NCI-H526 treated with DMSO at 0.1 percent for 48 hours (cell line): ENCODE measurements at places on chromosomes 6 and 20.

GRCh38 chr6:164408868-164409267 lies 900.5 kb downstream of the C6orf118 start:
- no peak for DNase-seq

GRCh38 chr20:38931984-38932383 lies 5.8 kb downstream of the FAM83D start:
- DNase-seq, result no peak

DNA sequence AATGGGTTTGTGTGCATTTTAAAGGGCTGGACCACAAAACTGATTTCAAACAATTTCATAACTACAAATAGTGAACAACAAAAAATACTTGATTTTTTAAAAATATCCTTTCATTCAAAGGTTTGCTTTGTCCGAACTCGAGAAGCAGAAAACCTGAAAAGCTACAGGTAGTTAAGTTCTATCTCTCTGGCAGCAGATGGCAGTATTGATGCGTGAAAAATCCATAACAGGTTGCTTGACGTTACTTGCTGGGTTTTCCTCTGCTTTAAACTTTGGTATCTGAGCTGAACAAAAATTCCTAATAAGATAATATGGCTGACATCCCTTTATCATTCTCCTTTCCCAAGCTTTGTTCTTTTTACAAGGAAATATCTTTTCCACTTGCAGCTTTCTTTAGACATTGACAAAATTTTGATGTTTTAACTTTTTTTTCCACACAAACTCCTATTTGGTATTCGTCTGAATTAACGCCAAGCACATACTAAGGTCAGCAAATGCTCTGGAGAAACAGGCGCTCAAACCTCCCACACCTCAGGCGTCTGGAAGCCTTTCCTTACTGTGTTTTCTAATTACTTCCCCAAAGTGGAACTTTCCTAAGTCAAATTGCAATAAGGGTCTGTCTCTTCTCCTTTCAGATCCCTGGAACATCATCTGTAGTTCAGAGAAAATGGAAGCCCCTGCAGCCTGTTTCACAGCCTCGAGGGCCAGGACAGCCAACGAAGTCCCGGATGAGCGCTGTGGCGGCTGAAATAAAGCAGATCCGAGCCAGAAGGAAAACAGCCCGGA lies 50.3 kb upstream of the GFRAL start:
- DNase-seq, result peak; percentile 31

- DNase-seq, result no peak
These were observed 203.2 kb upstream of the SMLR1 start for GRCh38 chr6:130624046-130624445.

DNA sequence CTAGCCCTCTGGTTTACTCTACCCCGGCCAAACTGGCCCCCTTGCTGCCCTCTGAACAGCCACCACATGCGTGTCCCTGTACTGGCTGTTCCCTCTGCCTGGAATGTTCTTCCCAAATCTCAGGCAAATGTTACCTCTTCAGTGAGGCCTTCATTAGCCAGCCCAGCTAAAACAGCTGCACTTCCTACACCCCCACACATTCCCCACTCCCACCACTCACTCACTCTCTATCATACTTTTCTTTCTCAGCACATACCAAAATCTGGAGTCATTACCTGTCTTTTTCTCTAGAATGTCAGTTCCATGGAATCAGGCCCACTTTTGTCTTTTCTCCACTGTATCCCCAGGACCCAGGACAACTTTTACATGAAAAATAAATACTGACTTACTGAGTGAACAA lies 401.2 kb upstream of the SULF2 start:
- no peak for DNase-seq

DNA sequence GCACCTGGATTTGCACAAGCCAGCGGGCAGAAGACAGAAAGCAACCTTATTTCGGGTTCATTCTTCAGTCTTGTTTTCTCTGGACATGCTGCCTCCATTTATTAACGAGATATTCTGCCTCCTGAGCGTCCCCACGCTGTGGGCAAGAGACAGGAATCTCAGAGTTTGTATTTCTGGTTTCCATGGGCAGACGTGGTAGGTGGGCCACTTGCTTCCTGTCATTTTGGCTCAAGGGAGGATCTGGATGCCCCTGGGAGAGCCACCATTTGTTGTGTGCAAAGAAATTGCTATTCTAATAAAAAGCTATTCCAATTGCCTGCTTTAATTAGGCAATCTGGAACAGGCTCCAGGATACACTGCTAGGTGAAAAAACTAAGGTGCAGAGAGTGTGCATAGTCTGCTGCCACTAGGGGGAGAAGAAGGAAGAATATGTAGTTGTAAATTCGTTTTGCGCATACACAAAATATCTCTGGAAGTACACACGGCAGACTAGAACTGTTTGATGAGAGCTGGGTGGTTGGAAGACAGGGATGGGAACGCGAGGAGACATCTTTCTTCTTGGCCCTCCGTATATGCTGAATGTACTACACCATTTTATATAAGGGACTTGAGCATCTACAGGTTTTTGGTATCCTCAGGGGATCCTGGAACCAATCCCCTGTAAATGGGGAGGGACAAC lies 30.1 kb upstream of the SLC16A10 start:
- peak; percentile 70 for DNase-seq

DNA sequence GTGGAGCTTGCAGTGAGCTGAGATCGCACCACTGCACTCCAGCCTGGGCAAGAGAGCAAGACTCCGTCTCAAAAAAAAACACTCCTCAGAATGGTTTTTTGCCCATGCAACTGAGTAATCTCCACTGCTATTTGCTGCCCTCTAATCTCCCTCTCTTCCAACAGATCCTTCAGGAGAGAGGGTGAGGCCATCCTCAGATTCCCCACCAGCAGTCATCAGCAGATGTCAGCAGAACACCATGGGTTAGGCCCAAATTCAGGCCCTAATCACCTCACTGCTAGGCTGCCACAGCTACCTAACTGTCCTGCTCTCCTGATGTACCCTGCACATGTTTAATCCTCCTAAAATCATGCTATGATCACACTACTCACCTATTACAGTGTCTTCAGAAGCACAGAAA lies 63.2 kb upstream of the BEND6 start:
- no peak for DNase-seq

DNA sequence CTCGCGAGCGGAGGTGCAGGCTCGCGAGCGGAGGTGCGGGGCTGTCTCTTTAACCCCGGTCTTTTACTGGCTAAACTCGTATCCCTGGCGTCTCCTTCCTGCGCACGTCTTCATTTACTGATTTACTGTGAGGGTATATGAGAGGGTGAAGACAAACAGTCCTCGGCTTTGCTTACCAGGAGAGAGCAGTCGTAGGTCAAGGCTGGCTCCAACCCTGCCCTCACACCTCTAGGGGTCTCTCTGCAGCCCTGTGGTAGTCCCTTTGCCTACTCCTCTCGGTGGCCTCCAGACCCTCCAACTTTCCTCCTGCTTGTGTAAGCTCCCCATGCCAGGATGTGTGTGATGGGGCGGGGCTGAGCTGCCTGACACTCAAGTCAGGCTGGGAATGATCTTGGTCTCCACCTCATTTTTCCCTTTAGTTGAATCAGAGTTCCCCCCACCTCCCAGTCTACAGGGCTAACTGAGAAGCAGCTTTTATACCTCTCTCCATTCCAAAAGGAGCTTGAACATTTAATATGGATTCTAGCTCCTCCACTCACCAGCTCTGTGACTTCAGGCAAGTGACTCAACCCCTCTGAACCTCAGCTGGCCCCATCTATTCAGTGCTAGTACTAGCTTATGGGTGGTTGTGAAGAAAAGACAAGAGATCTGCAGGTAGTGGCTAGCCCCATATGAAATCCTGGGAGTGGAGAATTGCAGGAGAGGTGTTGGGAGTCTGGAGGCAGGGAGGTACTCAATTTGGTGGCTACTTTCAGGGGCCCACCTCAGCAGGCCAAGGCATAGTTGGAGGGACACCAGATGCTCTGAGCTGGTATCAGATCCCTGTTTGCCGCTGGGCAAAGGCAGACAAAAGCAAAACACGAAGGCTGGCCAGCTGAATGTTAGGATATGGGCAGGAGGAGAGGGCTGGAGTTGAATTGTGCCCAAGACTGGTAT lies 902 bp downstream of the SLC29A1 start:
- DNase-seq, result no peak

DNA sequence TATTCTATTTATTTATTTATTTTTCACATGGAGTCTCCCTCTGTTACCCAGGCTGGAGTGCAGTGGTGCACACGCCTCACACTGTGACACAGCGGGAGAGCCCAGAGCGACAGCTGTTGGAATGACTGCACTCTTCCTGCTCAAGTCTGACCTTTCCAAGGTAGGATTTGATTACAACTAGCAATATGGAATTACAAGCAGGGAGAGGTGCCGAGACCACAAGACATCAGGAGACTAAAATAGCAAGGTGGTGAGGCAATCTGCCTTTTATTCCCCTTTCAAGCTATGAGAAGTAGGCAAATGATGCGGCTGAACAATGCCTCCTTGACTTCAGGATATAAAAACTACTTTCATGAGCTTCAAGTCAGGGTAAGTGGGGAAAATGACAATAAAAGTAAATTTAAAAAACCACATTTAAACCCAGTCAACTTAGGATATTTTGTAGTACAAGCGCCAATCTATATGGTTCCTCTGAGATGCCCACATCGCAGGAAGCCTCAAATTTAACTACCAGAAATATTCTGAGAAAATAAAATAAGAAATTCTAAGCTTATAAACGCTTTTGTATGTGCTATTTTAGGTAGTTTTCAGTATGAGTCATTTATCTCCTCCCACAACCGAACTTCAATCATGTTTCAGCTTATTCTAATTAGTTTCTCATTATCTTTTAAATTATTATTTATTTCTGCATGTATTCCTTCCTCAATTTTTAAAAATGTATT lies 146.9 kb upstream of the SGK1 start:
- peak; percentile 16 for DNase-seq

- no peak for DNase-seq
These were observed 36.7 kb downstream of the EBF4 start for GRCh38 chr20:2729251-2729713.

DNA sequence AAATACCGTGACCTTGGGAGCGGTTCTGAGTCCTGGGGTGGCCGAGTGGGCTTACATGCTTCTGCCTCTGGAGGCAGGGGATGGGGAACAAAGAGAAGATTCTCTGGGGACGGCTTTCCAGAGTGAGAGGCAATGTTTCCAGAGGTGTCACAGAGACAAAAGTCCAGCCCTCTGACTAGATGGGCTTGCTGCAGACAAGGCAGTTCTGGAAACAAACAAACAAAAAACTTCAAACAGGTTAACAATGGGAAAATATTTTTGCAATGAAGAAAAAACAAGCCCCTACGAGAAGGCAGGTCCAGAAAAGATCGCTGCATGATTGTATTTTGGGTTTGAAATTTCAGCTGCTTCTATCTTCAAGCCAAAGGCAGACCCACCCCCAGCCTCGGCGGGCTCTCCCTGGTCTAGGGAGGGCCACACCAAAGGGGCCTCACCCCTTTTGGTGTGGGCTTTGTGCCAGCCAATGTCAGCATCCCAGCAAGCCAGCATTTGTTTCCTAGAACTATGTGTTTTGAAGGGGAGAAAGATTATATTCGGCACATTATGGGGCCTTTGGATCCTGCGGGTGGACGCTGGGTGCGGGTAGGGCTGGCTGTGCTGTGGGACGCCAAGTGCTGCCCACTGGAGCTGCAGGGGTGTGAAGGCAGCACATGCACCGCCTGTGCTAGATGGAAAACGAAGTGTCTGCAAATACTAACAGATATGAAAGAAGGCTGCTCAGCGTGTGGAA lies 42.9 kb downstream of the RIOK1 start:
- DNase-seq, result no peak

GRCh38 chr20:38073307-38074071 lies 39.9 kb downstream of the RPRD1B start:
- no peak for DNase-seq

- peak; percentile 93 for DNase-seq
These were observed 215.2 kb upstream of the ZNF184 start for GRCh38 chr6:27688014-27688586.

DNA sequence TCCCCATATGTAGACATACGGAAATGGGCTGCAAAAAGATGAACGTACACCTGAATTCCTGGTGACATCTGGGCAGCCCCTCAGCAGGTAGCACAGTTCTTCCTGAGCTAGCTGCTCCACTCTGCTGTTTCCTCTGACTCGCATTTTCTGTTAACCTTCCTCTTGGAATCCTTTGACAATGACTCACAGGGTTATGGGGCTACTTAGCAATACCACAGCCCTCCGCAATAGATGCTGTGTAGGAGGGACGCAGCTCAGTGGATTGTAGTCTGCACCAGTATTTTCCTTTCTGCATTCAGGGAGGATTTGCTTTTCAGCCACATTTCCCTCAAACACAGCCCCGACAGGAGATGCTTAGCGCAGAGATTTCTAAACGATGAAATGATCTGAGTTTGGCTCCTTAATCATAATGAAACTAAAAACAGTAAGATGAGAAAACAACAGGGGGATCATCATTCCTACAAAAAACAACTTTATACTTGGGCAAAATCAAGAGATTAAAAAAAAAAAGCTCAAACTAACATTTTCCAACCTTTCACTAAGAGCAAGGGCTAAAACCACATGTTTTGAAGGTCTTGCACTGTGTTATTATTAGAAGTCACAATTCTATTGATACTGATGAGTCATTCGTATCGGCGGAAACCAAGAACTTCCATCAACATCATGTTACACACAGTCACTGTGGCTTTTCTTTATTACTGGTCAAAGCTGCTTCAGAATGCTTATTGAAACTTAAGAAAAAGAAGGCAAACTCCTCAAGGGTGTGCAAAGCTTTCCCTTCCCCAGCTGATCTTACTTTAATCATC lies 12.2 kb downstream of the BACH2 start:
- DNase-seq, result no peak

DNA sequence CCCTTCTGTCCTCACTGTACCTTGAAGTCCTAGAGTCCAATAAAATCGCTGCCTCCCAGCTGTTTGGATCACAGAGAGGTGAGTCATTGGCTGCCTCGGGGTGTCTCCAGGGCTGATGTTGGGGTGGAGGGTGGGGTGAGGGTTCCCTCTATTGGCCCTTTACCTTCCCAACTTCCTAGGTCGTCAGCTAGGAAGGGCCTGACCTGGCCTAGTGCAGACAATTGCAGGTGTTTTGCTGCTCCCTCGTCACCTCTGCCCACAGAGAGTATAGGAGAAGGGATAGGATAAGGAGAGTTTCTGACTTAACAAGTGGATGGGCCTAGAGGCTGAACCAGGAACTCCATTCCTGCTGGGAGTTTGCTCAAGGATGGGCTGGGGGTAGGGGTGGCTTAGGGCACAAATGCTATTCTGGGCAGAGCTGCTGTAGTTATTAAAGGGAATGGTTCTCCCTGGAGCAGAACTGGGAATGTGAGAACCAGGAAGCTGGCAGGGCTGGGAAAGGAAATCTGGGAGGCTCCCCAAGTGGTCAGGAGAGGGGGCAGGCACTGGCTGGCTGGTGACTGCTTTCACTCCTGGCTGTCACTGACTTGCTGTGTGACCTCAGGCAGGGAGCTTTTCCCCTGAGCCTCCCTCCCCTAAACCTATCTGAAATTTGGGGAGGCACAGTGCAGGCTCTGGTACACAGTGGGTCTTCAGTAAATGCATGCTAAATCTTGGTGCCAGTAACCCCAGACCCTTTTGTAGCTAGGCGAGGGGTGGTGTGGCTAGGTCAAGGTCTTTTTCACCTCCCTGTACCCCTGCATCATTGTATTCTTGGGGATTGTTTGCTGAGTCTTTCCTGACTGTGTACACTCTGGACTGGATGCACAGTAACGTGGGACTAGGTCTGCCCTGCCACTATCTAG lies 1.5 kb downstream of the TP53INP2 start:
- no peak for DNase-seq
